Prostate gland (tissue), 2 donors: ENCODE measurements at places on chromosomes 16 and 17. TPM values are rescaled to one million over a fixed set of nuclear protein-coding genes. Genes with fewer than 3 reads are reported as not detected.

GRCh38 chr17:20218272-20218671 lies 209.1 kb downstream of the SPECC1 start:
- DNase-seq, result no peak

- peak; percentile 41 for DNase-seq
Measured at GRCh38 chr17:79033741-79034501, 10.0 kb downstream of the C1QTNF1 start.

DNA sequence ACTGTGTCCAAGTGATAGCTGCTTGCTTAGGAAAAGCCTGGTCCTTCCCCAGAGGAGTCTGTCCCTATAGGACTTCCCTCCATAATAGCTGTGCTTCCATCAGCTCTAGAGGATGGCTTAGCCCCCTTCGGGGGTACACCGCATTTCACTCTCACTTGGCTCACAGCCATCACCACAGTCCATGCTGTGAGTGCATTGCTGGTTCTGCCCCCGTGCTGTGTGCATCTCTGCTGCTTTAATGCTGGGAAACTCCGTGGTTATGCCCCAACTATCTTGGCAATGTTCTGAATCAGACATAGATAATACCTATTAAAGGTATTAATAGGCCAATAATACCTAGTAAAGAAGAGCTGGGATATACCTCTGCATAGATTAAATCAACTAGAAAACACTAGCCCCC lies 58.3 kb downstream of the SIAH1 start:
- no peak for DNase-seq

GRCh38 chr17:7538050-7538449 lies 10.8 kb upstream of the TNFSF12 start:
- DNase-seq, result no peak

GRCh38 chr16:88133507-88133843 lies 182.2 kb downstream of the BANP start:
- no peak for DNase-seq

DNA sequence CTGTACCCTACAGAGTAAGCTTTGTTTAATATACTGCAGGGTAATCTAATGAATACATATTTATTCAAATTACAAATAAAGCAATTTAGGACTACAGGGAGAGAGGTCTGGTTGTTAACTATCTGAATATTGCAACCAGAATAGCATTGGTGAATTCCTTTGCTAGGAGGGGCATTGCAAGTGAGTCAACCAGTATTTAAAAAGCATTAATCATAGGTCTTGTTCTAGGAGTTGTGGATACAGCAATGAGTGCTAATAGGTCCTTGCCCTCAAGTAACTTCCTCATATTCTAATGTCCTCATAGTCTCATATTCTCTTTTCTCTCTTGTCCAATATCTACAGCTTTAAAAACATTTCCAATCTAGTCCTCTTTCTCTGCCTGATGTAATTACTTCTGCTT lies 531.4 kb downstream of the CDH11 start:
- DNase-seq, result no peak

- DNase-seq, result no peak
Measured at GRCh38 chr17:69470702-69471101, 56.2 kb downstream of the MAP2K6 start.

DNA sequence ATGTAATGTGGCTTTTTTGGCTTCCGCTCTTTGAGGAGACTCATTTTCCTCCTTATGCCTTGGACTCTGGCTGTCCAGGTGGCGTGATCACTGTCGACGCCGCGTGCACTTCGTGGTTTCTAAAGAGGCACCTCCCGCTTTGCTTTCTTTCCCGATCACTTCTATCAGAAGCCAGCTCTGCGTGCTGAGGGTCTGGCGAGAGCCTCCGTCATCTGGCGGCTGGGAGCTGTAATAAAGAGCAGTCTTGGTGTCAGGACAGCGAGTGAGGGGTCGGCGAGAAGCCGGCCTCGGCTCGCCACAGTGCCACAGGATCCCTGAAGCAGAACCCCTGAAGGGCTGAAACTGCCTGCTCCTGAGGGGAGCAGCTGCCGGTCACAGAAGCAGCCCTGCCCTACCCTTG lies 7.4 kb downstream of the ZNF750 start:
- no peak for DNase-seq

Gene TAC4
- not detected for total RNA-seq

Gene PLCG2
- 10.3 TPM for total RNA-seq

Gene GSG1L
- total RNA-seq, result not detected
